Stimulated activated CD4-positive, alpha-beta T cell treated with anti-CD3 and anti-CD28 coated beads, Interleukin-4, amount 100 ng/mL, for 48 hours (primary cell): ENCODE measurements at places on chromosomes 2 and 18.

GRCh38 chr2:149064365-149064841, 25.9 kb downstream of the LYPD6B start:
- no peak for DNase-seq

DNA sequence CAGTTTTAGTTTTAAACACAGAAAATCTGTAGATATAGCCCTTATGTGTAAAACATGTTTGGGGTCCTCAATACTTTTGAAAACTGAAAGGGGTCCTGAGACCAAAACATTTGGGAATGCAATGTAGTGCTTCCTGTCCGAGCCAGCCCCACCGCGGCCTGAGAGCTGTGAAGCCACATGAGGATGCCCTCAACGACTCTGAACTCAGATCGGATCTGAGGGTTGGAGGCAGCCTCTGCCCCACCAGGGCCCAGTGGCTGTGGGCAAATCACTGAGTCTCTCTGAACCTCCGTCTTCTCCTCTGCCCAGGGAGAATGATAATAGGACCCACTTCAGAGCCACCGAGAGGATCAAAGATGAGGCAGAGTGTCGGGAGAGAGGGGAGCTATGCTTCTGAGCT, 33.4 kb upstream of the HPCAL1 start:
- no peak for DNase-seq

DNA sequence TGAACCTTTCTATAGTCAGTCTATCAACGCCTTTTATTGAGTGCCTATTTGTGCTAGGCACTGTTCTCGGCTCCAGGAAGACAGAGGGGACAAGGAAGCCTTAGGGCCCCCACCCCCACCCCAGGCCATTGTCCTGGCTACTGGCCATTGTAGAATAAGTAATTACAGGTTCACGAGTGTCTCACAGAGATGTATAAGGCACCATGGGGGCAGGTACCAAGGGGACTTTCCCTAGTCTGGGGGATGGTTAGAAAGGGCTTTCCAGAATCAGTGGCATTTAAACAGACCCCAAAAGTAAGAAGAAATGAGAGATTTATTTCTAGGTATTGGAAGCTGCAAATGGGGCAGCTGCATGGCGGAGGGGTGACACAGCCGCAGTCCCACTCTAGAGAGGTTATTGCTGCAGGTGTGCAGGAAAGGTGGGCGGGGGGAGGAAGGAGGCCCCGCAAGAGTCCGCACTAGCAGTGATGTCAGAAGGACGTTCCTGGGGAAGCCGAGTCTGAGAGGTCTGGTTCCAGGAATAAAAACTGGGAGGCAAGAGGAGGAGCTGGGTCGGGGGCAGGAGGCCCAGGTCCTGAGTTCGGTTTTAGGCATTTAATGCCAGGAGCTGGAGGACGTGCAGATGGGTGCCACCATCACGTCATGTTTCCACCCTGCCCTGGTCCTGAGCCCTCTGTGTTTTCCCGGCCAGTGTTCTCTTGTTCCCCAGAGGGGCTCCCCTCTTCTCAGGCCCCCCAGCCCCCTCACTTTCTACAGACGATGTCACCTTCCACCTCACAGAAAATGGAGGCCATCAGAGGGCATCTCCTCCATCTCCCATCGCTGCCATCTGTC, 30.5 kb downstream of the FOSL2 start:
- no peak for DNase-seq

DNA sequence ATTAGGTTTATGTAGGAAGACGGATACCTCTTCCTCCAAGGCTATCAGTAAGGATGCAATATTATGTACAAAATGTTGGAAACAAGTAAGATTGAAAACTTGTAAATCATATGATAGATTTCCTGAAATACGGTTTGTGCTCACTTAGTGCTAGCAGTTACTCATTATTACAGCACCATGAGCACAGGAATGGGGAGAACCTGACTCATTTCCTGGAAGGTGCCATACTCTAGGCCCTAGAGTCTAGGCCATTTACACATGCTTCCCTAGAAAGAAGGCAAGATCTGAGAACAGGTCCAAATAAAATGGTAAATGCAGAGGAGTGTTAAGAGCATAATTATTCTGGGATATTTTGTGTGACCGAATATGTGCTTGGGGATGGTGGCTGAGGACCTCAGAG, 467.7 kb upstream of the CELF4 start:
- DNase-seq: no peak

DNA sequence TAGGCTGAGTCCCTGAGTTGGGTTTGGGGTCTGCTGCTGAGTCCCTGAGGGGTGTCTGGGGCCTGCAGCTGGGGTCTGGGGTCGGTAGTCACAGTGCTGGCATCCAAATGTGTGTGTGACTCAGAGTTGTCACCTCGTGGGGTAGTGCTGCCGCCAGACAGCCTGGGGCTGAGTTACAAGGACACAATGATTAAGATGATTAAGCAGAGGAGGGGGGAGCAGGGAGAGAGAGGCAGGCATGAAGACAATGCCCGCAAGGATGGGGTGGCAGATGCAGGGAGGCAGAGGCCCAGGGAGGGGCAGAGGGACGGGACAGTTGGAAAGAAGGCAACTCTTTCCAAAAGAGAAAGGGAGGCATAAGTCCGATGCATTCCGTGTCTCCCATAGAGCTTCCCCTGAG, 120.2 kb downstream of the CELF4 start:
- no peak for DNase-seq

DNA sequence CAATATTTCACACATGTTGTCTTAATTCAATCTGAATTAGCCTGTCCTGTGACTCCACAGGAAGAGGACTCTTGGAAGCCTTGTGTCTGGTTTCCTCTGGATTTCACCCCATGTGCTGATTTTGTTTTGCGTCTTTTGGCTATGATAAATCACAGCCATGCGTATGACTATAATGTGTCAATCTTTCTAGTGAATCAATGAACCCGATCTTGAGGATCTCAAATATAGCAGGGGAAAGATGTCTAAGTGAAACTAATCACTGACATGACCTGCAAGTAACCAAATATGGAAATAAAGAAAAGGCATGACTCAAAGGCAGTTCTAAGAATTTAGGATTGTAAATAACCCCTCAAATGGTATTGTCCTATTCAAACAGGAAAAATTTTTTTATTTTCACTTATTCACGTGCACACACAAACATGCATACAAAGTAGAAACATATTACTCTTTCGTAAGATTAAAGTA, 8.2 kb downstream of the WDFY1 start:
- no peak for DNase-seq

DNA sequence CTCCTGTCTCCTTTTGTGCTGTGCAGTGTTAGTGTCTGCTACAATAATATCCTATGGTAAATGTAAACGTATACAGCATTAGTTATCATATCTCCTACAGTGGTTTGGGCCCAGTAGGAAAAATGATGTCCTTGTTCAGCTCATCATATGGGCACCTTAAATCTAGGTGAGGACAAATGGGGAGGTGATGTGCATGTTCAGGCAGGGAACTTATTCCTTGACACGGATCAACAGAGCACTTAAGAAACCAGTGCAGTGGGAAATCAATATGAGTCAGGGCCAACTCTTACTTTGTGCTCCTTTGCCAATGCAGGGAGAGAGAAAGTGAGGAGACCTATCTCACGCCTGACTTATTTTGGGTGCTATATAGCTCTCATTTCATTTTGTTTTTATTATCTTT, 76.4 kb downstream of the KLHL14 start:
- no peak for DNase-seq
